ENCODE measurements at places on chromosomes 3 and 15. TPM values are rescaled to one million over a fixed set of nuclear protein-coding genes. Genes with fewer than 3 reads are reported as not detected.

DNA sequence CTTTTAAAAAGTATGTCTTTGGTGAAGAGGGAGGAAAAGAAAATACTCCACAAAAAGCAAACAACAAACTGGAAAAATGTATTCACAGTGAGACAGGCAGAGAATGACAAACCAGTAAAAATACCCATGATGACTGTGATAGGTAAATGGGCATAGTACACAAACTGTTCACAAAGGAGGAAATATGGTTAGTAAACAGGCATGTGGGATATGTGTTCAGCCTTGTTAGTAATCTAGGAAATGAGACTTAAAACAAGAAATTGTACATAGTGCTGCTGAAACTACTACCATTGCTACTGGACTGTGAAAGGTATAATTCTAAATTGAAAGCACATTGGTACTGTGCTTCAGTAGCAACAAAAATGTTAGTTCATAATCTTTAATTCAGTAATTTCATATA is 50.1 kb downstream of the UBE2E2 start:
- no peak for DNase-seq

- DNase-seq, result no peak
Measured at GRCh38 chr15:95208071-95208470, 976.7 kb downstream of the MCTP2 start.

SUCNR1 gene
- total RNA-seq, result not detected

DNA sequence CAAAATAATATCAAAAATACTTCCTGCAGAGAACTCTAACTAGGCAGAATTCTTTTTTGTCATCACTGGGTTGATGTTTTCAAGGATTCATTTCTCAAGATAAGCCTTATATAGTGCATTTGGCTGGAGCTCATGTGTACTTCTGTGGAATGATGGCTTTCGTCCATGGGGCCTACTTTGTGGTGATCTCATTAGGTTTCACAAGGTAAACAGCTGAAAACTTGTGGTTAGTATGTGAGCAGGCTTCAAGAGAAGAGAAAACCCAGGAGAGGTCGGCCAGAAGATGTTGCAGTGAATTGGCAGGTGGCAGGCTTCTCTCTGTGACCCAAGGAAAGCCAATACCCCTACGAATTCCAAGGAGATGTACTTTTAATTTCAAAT is 121.4 kb upstream of the PHLDB2 start:
- peak; percentile 51 for DNase-seq

GNAT1 gene
- 0.48 TPM for total RNA-seq

DNA sequence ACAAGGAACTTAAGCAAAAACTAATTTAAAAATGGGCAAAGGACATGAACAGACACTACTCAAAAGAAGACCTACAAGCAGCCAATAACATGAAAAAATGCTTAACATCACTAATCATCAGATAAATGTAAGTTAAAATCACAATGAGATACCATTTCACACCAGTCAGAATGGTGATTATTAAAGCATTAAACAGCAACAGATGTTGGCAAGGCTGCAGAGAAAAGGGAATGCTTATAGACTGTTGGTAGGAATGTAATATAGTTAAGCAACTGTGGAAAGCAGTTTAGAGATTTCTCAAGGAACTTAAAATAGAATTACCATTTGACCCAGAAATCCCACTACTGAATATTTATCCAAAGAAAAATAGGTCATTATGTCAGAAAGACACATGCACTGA is 482.2 kb downstream of the SQOR start:
- no peak for DNase-seq

DNA sequence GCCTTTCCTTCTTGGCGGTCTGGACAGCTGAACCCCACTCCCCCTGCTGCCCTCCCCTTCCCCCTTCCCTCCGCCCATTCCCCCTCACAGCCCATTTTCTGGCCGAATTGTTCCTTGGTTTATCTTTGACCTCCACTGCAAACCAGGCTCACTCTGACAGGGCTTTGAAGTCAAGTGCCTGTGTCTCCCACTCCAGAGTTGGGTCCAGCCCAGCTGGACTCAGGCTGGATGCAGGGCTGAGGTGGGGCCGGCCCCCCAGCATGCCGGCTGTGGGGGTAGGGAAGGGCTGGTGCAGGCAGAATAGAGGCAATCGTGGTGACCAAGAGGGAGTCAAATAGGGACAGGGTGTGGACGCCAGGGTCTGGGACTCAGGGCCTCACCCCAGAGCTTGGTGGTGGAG is 57.0 kb upstream of the MRPS22 start:
- DNase-seq, result no peak

DNA sequence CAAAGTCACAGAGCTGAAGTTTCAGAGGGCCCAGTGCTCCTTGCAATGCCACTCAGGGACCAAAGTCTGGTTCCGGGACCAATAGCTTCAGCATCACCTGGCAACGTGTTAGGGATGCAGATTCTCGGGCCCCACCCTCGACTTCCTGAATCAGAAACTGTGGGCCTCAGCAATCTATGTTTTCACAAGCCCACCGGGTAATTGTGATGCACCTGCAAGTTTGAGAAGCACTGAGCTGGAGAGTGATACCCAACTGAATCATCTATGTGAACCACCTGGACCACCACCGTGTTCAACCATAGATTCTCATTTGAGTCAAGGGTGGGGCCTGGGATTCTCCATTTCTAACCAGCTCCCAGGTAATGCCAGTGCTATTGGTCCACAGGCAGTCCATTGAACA is 55.7 kb downstream of the CORO2B start:
- DNase-seq, result no peak

DNA sequence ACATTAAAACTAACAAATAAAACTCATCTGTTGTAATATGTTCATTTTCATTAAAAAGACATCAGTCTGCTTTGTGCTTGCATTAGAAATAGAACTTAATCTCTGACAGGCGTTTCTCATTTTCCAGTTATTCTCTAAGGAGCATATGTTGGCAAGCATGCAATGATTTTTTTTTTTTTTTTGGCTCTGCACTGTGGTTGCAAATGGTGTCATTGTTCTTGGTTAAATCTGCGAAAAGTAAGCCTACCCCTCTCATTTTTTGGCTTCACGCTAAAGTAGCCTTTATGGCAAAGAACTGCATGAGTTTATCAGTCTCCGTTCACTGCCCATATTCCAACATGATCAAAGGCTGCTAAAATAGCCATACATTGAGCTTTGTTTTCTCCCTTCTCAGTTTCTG is 403.2 kb downstream of the MECOM start:
- no peak for DNase-seq

EOMES gene
- total RNA-seq, result not detected

FSTL1 gene
- 256 TPM for total RNA-seq

DNA sequence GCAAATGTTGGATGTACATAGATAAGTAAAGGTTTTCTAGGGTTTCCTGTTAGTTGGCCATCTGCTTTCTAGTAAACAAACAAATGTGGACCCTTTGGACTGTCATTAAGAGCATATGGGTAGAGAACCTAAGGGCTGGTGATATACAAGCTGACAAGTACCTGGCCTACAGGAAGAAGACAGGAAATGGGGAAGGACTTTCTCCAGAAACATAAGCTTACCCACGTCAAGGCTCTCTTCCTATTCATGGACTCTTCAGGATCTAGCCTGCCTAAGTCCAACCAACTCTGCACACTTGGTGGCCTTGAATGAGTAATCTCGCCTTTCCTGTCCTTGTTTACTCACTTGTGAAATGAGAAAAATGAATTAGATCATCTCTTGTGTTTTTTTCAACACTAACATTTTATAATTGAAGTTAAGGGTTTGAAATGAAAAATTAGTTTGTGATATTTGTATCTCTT is 22.2 kb upstream of the GOLIM4 start:
- no peak for DNase-seq

HES1 gene
- 97.8 TPM for total RNA-seq

HMCES gene
- 60.9 TPM for total RNA-seq

DNA sequence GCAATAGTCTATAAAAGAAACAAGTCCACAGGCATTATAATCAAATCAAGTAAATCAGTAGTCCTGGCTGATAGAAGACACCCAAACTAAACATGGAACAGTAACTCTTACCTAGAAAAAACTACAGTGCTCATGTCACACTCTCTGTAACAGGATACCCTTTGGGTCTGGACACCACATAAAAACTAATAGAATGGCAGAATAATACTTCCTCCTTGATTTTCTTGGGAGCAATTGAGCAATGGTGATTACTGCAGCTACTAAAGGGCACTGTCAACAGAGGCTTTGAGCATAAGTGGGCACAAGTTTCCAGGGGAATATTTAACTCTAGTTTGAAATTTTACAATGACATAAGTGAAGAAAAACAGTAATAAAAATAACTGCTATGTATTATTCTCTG is 59.5 kb downstream of the GLB1 start:
- peak; percentile 36 for DNase-seq

- no peak for DNase-seq
Measured at GRCh38 chr3:14921811-14922705, 25.3 kb upstream of the NR2C2 start.

- DNase-seq, result no peak
Measured at GRCh38 chr3:15535732-15536131, 14.2 kb upstream of the COLQ start.

DNA sequence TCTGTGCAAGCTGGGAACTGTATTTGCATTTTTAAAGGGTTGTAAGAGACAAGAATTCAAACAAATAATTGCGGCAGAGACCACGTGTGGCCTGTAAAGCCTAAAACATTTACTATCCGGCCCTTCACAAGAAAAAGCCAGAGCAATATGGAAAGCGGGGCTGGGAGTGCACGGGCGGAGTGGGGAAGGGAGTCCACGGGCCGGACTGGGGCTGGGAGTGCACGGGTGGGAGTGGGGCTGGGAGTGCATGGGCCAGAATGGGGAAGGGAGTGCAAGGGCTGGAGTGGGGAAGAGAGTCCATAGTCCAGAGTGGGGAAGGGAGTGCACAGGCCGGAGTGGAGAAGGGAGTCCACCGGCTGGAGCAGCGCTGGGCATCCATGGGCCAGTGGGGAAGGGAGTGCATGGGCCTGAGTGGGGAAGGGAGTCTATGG is 41.2 kb downstream of the KLF15 start:
- DNase-seq, result no peak

GRCh38 chr15:95087253-95087609 is 855.9 kb downstream of the MCTP2 start:
- no peak for DNase-seq

COL7A1 gene
- 151 TPM for total RNA-seq

DNA sequence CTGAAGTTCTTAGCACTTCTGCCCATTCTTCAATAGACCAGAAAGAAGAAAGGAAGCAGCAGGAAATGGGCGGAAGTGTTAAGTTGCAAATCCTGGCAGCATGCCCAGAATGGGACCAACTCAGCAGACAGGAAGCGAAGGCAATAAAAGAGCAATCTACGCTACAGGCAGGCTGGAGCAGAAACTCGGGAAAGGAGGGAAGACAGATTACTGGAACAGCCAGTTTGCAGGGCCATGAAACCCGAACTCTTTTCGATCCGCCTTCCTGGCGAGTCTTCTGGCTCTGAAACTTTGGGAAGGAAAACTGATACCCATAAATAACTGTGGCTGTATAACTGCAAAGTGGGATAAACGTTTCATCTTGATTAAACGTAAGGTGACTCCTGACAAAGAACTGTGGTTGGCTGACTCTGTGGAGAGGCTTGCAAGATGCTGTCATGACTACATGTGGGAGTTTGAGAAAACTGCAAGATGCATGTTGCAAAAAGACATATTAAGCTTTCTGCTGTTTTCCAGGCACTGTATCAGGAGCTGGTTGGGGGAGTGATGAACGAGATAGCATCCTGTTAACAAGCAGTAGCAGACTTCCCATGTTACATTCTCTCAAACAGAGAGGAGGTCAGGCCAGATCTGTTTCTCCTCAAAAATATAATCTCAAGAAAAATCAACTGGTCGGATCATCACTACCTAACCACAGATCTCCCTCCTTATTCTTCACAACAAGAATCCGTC is 67.8 kb downstream of the FMN1 start:
- DNase-seq, result peak; percentile 70

COL8A1 gene
- 6.6 TPM for total RNA-seq

DNA sequence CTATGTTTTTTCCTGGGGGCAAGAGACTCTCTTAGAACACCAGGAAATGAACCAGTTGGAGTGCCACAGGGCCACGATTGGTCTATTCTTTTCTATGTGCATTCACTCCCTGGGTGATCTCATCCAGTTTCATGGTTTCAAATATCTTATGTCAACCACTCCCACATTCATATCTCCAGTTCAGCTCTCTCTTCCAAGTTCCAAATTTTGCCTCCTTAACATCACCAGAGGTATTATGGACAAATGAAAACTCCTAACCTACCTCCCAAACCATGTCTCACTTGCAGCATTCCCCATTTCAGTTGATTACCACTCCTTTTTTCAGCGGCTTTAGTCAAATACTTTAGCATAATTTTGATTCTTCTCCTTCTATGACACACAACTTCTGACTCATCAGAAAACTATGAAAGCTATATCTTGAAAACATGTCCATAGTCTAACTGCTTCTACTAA is 203.1 kb upstream of the SEMA6D start:
- no peak for DNase-seq

GRCh38 chr3:177904621-177905020 is 631.6 kb upstream of the KCNMB2 start:
- no peak for DNase-seq

NUSAP1 gene
- 185 TPM for total RNA-seq

- DNase-seq, result no peak
Measured at GRCh38 chr3:9590282-9590791, 36.7 kb upstream of the LHFPL4 start.

Data from PC-9 (cell line).